SK-N-SH (cell line): ENCODE measurements at places on chromosomes 11 and 22. TPM values are rescaled to one million over a fixed set of nuclear protein-coding genes. Genes with fewer than 3 reads are reported as not detected.

Gene SPI1
- 0.19 TPM in 1 of 2 replicates, not detected in the other for polyA plus RNA-seq

DNA sequence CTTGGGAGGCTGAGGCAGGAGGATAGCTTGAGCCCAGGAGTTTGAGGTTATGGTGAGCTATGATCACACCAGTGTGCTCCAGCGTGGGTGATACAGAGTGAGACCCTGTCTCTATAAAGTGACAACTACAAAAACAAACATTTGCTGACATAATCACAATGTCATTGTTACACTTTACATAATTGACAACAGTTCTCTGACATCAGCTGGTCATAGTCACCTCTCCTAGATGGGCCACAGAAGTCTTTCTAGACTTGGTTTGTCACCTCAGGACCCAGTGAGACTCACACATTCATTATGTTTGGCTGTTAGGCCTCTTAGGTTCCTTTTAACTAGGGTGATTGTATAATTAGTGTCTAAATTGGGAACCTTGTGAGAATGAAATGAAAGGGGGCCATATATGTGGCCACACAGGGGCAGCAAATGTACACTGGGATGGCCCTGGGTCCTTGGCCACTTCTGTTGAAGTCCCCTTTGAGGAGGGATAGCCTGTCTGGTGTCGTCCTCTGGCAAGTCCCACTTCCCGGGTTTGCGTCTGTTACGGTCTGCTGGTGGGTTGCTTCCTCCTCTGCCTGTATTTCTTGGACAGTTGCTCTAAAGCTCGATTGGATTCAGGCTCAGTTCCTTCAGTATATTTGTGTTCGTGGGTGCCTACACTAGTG, 5.8 kb upstream of the PPIL2 start:
- DNase-seq = no peak
- peaks cover 5% of the 10 kb centered on the region; the same call in 1 of the 2 replicates for H3K4me1 ChIP-seq
- H3K27me3 ChIP-seq = no peaks in the 10 kb centered on the region

GRCh38 chr11:45852018-45852711, 4.9 kb downstream of the CRY2 start:
- no peak overlapping the region for H3K27ac ChIP-seq
- no peaks in the 10 kb centered on the region for H3K27me3 ChIP-seq
- no peak for DNase-seq
- H3K4me3 ChIP-seq = no peak overlapping the region

GRCh38 chr22:25182131-25183110, 17.2 kb upstream of the CRYBB3 start:
- H3K36me3 ChIP-seq = peaks cover 30% of the 10 kb centered on the region; the same call in 1 of the 2 replicates
- DNase-seq = no peak
- no peaks in the 10 kb centered on the region for H3K27me3 ChIP-seq
- H3K4me1 ChIP-seq = no peaks in the 10 kb centered on the region
